ENCODE measurements at places on chromosomes 1 and 21. TPM values are rescaled to one million over a fixed set of nuclear protein-coding genes. Genes with fewer than 3 reads are reported as not detected.

The GLUL gene
- 294 TPM for total RNA-seq

The LAMC1 gene
- 561 TPM for total RNA-seq

The KRTAP11-1 gene
- total RNA-seq: not detected

The NRIP1 gene
- 72.1 TPM for total RNA-seq

All from vein endothelial cell (primary cell).